Gastroesophageal sphincter (tissue), 4 donors: ENCODE measurements at places on chromosomes 2 and 18.

- no peak overlapping the region for H3K4me3 ChIP-seq
- H3K27ac ChIP-seq: no peak overlapping the region
- no peaks in the 10 kb centered on the region for H3K36me3 ChIP-seq
- no peaks in the 10 kb centered on the region for H3K4me1 ChIP-seq
Measured at GRCh38 chr2:68187329-68187728, 29.6 kb downstream of the PNO1 start.

GRCh38 chr2:190791347-190791975 lies 89.2 kb upstream of the GLS start:
- H3K36me3 ChIP-seq: no peaks in the 10 kb centered on the region
- H3K27ac ChIP-seq: no peak overlapping the region
- H3K27me3 ChIP-seq: no peaks in the 10 kb centered on the region
- no peaks in the 10 kb centered on the region for H3K4me1 ChIP-seq
- ATAC-seq: peak; percentile 69

- H3K27me3 ChIP-seq: no peaks in the 10 kb centered on the region
- H3K36me3 ChIP-seq: no peaks in the 10 kb centered on the region
- no peak for ATAC-seq
- no peak overlapping the region for H3K27ac ChIP-seq
- H3K4me1 ChIP-seq: no peaks in the 10 kb centered on the region
Measured at GRCh38 chr2:222532315-222532714, 108.0 kb downstream of the SGPP2 start.

- no peaks in the 10 kb centered on the region for H3K36me3 ChIP-seq
- no peaks in the 10 kb centered on the region for H3K4me1 ChIP-seq
- no peak overlapping the region for H3K4me3 ChIP-seq
- no peak for ATAC-seq
- H3K27me3 ChIP-seq: no peaks in the 10 kb centered on the region
- no peak overlapping the region for H3K27ac ChIP-seq
Measured at GRCh38 chr18:46867367-46868143, 49.8 kb downstream of the PIAS2 start.

DNA sequence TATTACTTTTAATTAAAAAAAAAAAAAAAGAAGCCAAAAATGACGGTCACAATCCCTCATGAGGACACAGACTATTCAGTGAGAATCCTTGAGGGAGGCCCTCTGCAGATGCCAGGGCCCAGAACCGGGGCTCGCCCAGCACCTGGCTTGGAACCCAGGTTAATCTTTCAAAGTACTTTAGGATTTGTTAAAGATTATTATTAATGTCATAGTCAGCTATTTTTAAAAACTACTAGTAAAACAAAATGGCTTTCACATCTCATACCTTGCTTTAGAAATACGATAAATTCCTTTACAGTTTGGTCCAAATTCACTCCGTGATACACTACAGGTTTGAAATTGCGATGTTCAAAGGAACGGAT lies 27.1 kb downstream of the C2orf76 start:
- H3K36me3 ChIP-seq: no peaks in the 10 kb centered on the region
- H3K27ac ChIP-seq: no peak overlapping the region
- no peak for ATAC-seq
- no peaks in the 10 kb centered on the region for H3K4me1 ChIP-seq
- H3K27me3 ChIP-seq: no peaks in the 10 kb centered on the region

DNA sequence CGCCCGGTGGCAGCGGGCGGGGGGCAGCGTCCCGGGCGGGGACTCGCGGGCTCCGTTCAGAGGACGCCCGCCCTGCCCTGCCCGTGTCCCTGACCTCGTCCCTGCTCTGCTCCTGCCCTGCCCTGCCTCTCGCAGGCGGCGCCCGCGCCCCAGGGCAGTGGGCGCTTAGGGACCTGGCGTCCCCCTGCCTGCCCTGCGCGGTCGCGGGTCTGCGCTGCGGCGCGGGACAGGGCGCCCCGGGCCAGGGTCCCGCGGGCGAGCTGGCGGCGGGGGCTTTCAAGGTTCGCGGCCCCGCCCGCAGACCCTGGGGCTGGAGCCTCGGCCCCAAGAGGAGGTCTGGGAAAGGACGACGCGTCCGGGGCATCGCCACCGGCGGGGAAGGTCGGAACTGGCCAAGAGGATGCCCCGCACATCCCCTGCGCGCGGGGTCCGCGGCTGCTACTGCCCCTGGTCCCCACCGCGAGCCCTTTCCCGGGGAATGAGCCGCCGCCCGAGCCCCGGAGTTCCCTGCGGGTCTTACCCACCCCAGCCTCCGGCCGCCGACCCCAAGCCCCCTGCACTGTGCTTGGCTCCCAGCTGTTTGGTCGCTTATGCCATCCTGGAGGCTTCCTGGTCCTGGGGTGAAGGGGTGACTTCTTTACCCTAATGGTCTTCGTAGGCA lies 679 bp downstream of the RNF144A start:
- no peaks in the 10 kb centered on the region for H3K27me3 ChIP-seq
- peaks cover 3% of the 10 kb centered on the region for H3K4me1 ChIP-seq
- H3K27ac ChIP-seq: peak overlapping the region; percentile 69
- peak; percentile 39 for ATAC-seq
- no peaks in the 10 kb centered on the region for H3K36me3 ChIP-seq
- peak overlapping the region; percentile 78 for H3K4me3 ChIP-seq

DNA sequence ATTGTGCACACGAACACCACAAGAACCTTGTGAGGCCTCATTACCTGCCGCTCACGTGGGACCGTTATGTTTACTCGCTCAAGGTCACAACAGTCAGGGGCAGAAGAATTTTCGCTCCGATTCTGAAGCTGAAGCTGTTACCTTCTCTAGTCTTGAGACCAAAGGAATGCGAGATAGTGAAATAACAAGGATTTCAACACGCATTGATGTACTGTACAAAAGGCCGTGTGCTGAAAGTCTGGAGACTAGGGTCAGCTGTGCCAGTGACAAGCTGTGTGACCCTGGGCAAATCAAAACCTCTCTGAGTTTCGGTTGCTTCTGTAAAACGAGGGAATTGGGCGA lies 583 bp downstream of the NEMP2 start:
- no peaks in the 10 kb centered on the region for H3K36me3 ChIP-seq
- H3K4me3 ChIP-seq: peak overlapping the region; percentile 73
- no peaks in the 10 kb centered on the region for H3K27me3 ChIP-seq

DNA sequence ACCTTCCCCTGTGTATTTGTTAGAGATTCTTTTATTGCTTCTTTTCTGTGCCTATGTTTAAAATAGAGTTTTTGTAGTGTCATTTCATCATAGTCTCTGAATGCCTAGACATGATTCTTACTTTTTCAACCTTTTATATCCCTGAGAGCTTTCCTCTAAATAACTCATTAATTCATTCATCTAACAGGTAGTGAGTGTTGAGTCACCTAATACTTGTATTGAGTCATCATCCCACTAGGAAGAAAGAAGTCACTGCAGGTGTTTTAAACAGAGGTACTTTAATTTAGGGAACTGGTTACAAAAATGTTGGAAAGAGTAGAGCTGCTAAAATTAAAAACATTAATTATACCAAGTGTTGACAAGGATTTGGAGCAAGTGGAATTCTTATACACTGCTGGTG lies 18.5 kb upstream of the NMS start:
- H3K27me3 ChIP-seq: no peaks in the 10 kb centered on the region
- no peaks in the 10 kb centered on the region for H3K4me1 ChIP-seq
- no peak overlapping the region for H3K27ac ChIP-seq
- no peak overlapping the region for H3K4me3 ChIP-seq
- no peaks in the 10 kb centered on the region for H3K36me3 ChIP-seq

GRCh38 chr2:238703053-238703415 lies 144.9 kb upstream of the TWIST2 start:
- H3K36me3 ChIP-seq: no peaks in the 10 kb centered on the region
- H3K27me3 ChIP-seq: no peaks in the 10 kb centered on the region
- ATAC-seq: no peak
- H3K4me3 ChIP-seq: no peak overlapping the region
- H3K4me1 ChIP-seq: no peaks in the 10 kb centered on the region

DNA sequence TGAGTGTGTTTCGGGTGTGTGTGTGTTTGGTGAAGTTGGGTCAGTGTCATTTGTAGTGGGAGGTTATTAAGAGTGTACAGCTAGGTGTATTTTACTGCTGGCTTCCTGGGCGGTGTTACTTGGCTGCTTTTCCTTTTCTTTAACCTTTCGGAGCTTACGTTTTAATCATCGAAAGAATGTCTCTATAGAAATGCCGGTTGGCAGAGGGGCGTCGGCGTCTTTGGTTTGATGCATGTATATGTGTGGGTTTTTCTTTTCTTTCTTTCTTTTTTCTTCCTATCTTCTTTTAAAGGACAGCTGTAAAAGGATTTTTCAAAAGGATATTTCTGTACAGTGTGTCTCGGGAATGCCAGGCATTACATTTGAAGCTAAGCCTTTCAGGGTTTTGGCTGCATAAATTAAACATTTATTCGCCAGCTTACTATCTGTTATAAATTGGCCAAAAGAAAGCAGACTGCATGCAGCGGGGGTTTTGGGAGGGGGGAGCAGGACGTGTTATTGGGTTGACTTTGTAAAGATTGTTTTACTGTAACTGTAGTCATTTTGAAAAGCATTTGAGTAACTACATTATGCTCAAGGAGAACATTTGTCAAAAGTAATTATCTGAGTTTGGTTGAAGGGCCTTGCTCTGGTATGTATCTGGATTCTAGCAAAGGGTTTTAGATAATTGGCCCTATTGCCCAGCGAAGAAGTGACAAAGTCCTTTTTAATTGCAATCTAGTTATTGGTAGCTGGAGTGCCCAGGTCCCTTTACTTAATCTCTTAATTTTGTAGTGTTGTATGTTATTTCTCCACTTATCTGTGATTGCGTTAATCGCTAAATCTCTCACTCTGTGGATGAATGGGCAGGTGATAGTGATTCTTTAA lies 1.6 kb downstream of the ASXL3 start:
- no peaks in the 10 kb centered on the region for H3K36me3 ChIP-seq
- H3K27ac ChIP-seq: peak overlapping the region; percentile 80
- peaks cover 40% of the 10 kb centered on the region for H3K27me3 ChIP-seq

- no peaks in the 10 kb centered on the region for H3K36me3 ChIP-seq
- H3K27me3 ChIP-seq: no peaks in the 10 kb centered on the region
- H3K27ac ChIP-seq: no peak overlapping the region
Measured at GRCh38 chr2:168852481-168852880, 37.7 kb downstream of the SPC25 start.

DNA sequence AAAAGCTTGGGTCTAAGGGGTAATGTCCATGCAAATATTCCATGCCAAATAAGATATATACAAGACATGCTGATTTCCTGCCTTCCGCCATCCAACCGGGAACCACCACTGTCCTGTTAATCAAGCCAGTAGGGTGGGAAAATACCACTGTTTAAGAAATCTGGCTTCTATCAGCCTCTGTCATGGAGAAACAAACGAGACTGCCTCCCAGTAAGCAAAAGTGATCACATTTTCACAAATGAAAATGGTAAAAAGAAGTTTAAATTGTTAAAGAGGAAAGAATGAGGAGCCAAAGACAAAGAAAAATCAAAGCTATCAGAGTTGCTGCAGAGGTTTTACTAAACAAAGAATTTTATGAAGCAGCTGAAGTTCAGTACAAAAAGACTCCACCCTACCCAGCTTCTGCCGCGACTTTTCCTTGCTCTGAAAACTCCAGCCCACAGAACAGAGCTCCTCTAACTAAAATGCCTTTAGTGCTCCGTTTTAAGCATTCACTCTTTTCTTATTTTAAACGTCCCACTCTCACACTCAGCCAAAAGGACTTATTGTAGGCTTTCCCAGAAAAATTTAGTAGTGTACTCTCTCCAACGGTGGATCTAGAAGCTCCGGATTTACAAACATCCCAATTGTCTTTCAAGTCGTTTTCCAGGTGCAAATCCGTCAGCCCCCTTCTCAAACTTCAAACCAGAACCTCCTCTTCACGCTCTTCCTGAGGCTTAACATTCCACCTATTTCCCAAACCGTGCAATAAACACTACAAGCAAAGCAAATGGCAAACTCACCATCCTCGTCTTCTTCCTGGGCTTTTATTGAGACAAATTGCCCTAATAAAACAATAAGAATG lies 613 bp downstream of the COL5A2 start:
- no peak for ATAC-seq
- no peaks in the 10 kb centered on the region for H3K27me3 ChIP-seq
- H3K4me3 ChIP-seq: peak overlapping the region; percentile 62
- H3K36me3 ChIP-seq: no peaks in the 10 kb centered on the region
- peaks cover 28% of the 10 kb centered on the region for H3K4me1 ChIP-seq
- H3K27ac ChIP-seq: peak overlapping the region; percentile 78

DNA sequence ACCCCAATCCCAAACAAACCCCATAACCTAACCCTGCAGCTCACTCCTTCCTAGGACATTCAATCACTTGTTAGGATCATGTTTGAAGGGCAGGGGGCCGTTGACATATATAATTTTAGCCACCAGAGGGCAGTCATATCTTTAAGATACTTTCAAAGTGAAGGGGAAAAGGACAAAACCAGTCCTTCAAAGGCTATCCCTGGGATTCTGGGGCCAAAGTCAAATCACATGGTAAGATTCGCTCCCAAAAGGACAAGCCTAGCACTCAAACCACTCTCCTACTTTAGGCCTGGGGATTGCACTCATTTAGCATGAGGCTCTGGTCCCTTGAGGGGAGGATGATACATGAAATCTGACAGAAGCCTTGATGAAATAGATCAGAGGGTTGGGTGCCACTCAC lies 44.6 kb downstream of the HAUS1 start:
- H3K4me1 ChIP-seq: no peaks in the 10 kb centered on the region
- H3K27me3 ChIP-seq: no peaks in the 10 kb centered on the region
- H3K4me3 ChIP-seq: no peak overlapping the region
- H3K27ac ChIP-seq: no peak overlapping the region

GRCh38 chr18:46629361-46629760 lies 27.7 kb downstream of the LOXHD1 start:
- H3K4me3 ChIP-seq: no peak overlapping the region
- H3K4me1 ChIP-seq: no peaks in the 10 kb centered on the region
- no peak for ATAC-seq
- H3K36me3 ChIP-seq: no peaks in the 10 kb centered on the region
- no peak overlapping the region for H3K27ac ChIP-seq

GRCh38 chr2:214706986-214707385 lies 102.5 kb downstream of the BARD1 start:
- no peak for ATAC-seq
- no peaks in the 10 kb centered on the region for H3K4me1 ChIP-seq
- no peak overlapping the region for H3K4me3 ChIP-seq
- no peaks in the 10 kb centered on the region for H3K27me3 ChIP-seq

GRCh38 chr2:144464730-144465129 lies 55.2 kb downstream of the ZEB2 start:
- H3K4me3 ChIP-seq: no peak overlapping the region
- no peaks in the 10 kb centered on the region for H3K4me1 ChIP-seq
- no peak for ATAC-seq
- H3K36me3 ChIP-seq: no peaks in the 10 kb centered on the region

DNA sequence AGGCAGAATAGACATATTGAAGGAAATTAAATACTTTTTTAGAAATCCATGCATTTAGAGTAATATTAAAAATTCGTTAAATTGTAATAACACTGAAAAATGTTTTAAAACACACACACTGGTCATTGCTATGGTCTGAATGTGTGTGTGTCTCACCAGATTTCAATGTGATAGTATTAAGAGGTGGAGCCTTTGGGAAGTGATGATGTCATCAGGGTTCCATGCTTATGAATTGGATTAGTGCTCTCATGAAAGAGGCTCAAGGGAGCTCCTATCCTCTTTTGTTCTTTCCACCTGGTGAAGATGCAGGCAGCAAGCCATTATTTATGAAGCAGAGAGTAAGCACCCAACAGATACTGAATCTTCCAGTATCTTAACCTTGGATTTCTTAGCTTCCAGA lies 441.8 kb downstream of the CDH2 start:
- H3K27me3 ChIP-seq: no peaks in the 10 kb centered on the region
- ATAC-seq: no peak
